MV-4-11 (cell line): ENCODE measurements at places on chromosomes 5 and 9.

- DNase-seq = no peak
These were observed 486.6 kb downstream of the ARHGEF28 start for GRCh38 chr5:74112372-74113195.

GRCh38 chr9:93115486-93116071, 18.5 kb downstream of the NINJ1 start:
- no peak for DNase-seq

DNA sequence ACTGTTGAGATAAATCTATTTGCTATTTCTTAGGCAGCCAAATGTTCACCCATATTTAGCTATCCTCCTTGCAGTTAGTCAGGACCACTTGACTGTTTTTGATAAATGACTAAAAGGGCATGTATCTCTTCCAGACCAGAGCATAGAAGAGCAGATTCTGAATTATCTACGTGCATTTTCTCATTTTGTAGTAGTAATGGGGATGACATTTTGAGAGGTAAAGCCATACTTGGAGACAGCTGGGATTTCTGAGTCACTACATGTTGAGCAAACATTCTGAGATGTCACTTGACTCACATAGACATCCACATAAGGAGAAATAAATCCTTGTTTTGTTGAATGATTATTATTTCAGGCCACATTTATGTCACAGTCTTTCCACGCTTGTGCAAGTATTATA, 297.6 kb downstream of the CDH10 start:
- DNase-seq = no peak

DNA sequence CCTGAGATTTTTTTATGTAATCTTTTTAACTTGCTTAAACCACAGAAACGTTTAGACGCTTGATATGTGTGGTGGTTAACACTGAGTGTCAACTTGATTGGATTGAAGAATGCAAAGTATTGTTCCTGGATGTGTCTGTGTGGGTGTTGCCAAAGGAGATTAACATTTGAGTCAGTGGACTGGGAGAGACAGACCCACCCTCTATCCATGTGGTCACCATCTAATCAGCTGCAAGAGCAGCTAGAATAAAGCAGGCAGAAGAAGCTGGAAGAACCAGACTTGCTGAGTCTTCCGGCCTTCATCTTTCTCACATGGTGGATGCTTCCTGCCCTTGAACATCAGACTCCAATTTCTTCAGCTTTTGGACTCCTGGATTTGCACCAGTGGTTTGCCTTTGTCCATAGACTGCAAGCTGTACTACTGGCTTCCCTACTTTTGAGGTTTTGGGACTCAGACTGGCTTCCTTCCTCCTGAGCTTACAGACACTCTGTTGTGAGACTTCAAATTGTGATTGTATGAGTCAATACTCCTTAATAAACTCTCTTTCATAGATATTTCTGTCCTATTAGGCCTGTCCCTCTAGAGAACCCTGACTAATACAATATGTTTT, 816.0 kb upstream of the CDH9 start:
- no peak for DNase-seq

DNA sequence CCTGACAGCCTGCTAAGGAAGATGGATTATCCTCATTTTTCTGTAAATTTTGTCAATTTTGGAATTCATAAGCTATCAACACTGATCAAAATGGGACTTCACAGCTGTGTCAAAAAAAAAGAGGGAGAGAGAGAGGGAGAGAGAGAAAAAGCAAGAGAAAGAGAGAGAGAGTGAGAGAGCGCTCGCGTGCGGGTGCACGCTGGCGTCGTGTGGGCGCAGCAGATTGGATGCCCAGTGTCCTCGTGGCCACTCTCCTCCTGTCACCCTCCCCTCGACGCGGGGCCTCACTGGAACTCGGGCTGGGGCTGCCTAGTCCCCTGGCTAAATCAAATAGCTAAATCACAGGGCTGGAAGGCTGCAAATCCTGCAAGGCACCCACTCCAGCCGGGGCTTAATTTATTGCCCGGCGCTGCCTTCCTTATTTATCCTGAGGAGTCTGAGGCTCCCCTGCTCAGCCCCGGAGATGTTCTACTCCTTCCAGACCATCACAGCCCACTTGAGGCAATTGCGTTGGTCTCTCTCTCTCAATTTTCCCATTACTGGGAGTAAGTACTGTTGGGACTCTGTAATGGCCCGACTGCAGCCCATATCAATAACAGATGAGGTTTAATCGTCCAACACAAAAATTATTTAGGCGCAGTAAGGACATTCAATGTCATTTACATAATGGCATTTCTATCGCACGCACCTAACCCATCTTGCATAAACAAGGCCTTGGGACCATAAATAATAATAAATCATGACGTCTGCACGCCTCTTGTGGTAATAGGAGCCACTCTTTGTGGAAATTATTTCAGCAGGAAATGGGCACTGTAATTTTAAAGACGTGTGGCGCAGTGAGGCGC, 94.2 kb downstream of the PAX5 start:
- no peak for DNase-seq

GRCh38 chr5:133844836-133845235, 123.6 kb downstream of the C5orf15 start:
- no peak for DNase-seq

GRCh38 chr9:75471549-75472114, 383.3 kb downstream of the OSTF1 start:
- peak; percentile 40 for DNase-seq

GRCh38 chr5:179275941-179276837, 69.1 kb downstream of the ADAMTS2 start:
- DNase-seq = no peak

DNA sequence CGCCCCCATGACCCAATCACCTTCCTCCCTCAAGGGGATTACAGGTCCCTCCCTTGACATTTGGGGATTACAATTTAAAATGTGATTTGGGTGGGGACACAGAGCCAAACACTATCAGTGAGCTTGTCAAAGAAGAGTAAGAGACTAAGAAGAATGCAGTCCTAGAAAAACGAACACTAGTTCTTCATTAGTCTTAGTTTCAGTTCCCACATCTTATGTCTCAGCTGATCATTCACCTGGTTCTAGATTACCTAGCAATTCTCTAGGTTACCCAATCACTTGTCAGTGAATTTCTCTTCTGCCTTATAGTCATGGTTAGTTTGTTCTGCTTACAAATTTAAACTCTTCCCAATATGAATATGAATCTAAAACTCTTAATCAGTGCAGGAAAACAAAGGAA, 251.5 kb downstream of the COX7C start:
- DNase-seq = no peak

DNA sequence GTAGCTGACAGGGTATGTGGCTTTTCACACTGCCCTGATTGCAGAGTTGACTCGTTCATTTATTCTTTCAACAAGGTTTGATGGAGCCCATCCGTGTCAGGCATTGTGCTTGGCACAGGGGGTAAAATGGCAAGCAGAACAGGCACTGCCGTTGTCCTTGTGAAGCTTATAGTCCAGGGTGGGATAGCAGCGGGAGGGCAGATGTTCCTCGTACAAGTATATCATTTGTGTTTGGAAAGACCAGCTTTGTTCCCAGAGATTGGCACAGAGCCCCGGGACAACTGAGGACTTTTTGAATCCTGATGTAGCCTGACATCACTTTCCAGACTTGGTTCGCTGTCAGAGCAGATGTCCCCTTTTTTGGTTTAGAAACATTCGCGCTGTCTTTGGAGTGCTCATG, 50.9 kb downstream of the MVB12B start:
- no peak for DNase-seq

DNA sequence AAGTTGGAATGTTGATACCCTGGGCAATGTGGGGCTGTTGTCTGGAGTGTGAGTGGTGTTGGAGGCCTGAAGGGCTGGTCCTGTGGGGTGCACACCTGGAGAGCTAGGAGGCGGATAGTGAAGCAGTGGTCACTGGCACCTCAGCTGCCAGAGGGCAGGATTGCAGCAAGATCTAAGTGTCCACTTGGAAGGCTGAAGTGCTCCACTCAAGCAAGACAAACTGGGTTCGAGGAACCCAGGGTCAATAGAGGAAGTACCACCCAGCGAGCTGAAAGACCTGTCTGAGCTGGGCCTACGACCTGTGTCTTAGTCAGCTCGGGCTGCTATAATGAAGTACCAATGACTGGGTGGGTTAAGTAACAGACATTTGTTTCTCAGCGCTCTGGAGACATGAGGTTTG, 39.7 kb upstream of the TJP2 start:
- DNase-seq = no peak
